Amygdala (tissue), 56 donors: ENCODE measurements at places on chromosomes 1 and 21.

DNA sequence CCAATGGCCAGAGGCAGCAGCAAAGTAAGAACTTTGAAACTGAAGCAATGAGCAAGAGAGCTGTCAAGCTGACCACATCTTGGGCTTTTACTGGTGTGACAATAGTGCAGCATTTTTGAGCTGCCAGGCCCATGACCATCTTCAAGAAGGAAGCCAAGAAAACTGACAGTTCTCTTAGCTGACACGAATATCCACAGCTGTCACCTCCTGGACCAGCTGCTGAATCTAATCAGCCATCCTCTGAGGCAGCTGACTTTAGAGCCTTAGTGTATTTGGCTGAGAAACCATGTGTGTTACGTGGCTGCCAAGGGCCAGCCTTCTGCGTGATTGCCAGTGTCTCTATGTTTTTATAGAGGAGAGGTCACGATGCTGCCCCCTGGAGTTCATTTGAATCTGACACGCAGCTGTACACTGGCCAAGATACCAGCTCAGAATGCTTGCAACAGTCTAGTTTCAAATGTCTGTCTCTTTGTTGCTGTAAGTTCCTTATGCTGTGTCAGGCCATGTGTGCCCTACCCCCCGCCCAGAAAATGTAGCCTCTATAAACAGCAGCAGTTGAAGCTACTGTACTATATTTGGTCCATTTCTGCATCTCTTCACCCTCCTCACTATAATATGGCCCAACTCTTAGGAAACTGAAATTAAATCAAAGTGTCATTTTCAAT lies 39.7 kb downstream of the PALMD start:
- DNase-seq: peak; percentile 11

DNA sequence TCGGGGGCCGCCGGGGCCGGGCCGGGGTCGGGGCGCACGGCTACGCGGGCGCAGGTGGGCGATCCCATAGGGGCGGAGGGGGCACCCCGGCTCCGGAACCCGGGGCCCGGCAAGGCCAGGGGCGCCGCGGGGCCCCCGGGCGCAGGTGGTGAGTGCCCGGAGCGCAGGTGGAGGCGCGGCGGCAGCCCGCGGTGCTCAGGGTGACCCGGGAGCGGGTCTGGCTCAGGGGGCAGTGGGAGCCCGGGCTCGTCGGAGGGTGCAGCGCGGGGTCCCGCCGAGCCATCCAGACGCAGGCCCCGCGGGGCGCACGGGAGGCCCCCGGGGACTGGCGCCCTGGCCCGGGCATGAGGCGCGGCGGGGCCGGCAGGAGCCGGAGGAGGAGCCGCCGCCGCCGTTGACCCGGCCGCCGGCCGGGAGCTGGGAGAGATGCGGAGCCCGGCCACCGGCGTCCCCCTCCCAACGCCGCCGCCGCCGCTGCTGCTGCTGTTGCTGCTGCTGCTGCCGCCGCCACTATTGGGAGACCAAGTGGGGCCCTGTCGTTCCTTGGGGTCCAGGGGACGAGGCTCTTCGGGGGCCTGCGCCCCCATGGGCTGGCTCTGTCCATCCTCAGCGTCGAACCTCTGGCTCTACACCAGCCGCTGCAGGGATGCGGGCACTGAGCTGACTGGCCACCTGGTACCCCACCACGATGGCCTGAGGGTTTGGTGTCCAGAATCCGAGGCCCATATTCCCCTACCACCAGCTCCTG lies 489 bp downstream of the CELSR2 start:
- no peak for DNase-seq

GRCh38 chr1:89844860-89845259 lies 24.0 kb downstream of the LRRC8D start:
- no peak for DNase-seq

GRCh38 chr1:113073479-113073950 lies 517 bp downstream of the LRIG2 start:
- no peak for DNase-seq

GRCh38 chr1:85258536-85259117 lies 835 bp downstream of the C1orf52 start:
- DNase-seq: no peak

- DNase-seq: no peak
Observed at GRCh38 chr21:37204580-37204979, 62.6 kb downstream of the VPS26C start.

DNA sequence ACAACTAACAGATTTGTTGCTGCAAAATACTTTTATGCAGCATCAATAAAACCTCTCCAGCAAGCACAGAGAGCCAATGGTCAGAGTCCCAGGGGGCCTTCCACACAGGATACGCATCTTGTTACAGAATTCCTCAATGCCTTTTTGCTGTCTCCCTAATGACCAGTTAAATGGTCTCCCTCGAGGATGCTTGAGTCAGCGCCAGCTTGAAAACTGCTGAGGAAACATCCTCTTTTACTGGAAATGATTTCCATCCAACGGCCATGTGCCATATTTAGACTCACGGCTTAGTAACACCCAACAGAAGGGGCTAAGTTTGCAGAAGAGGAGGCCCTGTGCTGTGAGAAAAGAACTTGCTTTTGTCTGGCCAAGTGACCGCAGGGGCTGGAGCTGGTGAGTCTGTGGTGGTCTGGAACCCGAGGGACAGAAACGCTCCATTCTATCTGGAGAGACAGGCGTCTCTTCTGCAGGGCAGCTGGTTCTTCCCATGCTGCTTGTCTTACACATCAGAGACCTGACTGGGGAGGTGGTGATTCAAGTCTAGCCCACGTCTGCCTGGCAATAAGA lies 496.4 kb downstream of the SETD4 start:
- DNase-seq: no peak

DNA sequence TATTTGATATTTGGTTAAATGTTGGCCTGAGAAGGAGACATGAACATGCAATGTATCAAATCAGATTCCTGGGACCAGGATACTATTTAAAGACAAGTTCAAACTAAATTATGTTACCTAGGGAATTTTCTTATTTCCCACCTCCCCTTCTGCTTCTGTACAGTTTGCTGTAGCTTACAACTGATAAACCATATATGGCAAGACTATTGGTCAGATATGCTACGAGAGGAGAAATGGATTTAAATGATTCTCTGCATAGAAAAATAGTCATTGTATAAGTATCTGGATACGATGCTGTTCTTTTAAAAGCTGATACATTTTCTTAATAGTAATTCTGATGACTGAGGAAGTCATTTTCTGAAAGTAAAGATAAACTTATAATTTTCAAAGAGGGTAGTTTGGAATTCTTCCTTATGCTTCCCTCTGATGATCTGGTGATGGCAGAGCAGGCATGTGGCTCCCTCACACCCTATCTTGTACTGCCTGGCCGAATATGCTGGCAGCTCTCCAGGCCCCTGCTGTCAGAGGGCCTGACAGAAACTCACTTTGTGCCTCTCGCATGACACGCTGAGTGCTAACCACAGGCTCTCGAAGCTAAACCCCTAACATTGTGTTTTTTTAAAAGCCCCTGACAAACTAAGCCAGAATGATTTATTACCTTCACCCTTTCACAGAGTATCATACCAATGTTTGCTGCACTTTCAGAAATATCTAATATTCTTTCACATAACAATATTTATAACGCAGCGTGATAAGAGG lies 19.4 kb downstream of the RRP15 start:
- no peak for DNase-seq

- DNase-seq: no peak
Observed at GRCh38 chr1:12081648-12082396, 18.7 kb downstream of the TNFRSF8 start.

DNA sequence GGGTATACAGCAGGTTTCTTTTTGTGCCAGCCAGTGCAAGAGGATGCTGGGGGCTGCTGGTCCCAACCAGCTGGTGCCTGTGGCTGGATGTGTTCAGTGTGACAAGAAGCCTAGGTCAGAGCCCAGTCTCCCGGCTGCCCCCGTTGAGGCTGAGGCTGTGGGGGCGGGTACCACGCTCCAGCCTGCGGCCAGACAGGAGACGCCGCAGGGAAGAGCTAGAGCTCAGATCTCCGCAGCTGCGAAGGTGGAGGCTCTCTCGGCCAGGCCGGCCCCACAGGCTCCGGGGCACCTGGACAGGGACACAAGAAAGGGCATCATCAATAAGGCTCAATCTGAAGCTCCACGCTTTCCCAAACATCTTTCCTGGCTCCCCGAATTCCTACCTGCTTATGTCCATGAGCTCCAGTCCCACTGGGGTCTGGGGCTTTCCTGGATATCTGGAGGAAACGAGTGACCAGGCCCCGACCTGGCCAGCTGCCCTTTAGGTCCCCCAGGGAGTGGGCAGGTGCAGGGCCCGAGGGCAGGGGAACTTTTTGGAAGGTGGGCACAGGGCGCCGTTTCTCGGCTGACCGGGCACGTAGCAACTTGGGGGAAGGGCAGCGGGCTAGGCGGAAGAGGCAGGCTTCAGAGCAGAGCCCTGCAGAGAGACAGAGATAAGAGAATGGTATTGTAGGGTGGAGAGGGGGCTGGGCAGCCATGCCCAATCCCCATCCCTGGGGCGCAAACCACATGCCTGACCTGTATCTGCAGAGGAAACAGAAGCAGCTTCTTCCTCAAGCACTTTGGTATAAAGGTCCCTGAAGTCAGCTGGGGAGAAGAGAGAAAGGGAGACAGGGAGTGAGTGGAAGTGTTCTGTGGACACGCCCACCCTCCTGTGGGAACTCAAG lies 7.4 kb downstream of the ENTREP3 start:
- no peak for DNase-seq

GRCh38 chr21:24895885-24896734 lies 711.2 kb downstream of the MRPL39 start:
- DNase-seq: no peak
